CD4-positive, alpha-beta T cell treated with Interferon gamma for 1 hour (primary cell): ENCODE measurements at places on chromosomes 5 and 9.

DNA sequence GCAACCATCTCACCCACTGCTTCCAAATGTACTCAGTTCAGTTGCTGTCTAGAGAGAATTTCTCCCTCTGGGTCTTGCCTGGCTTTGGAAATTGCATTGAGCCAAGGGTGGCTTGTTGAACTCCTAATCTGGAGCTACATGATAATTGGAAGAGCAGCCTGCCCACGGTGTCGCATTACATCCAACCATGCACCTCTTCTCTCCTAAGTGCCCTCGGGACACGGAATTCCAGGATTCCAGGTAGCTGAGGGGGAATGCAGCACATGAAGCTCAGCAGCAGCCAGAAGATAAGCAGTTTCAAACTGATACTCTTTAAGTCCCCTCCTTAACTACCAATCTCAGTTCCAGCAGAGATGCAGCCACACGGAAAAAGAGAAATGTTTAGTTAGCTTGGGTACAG is 509.4 kb upstream of the KLF4 start:
- no peak for DNase-seq

DNA sequence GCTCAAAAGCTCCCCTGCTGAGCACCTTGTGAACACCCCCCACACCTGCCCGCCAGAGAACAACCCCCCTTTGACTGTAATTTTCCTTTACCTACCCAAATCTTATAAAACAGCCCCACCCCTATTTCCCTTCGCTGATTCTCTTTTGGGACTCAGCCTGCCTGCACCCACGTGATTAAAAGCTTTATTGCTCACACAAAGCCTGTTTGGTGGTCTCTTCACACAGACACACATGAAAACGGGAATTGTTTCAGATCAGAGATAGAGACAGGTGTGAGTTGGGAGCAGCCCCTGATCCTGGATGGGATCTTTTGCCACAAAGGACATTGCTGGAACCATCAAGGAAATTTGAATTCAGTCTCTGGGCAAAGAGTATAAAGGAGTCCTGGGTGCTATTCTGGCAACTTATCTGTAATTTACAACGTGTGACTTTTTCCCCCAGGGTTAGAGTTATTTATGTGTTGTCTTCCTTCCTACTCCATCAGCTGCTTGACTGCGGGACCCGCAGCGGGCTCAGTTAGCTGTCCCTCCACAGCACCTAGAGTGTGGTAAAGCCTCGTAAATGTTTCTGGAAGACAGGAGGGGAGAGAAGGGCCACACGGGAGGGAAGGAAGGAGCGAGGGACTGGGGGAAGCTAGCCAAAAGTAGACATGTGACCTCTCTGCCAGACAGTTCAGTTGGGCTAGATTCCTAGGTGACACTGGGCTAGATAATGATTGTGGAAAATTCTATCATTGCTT is 437.0 kb downstream of the ZNF608 start:
- DNase-seq: no peak

DNA sequence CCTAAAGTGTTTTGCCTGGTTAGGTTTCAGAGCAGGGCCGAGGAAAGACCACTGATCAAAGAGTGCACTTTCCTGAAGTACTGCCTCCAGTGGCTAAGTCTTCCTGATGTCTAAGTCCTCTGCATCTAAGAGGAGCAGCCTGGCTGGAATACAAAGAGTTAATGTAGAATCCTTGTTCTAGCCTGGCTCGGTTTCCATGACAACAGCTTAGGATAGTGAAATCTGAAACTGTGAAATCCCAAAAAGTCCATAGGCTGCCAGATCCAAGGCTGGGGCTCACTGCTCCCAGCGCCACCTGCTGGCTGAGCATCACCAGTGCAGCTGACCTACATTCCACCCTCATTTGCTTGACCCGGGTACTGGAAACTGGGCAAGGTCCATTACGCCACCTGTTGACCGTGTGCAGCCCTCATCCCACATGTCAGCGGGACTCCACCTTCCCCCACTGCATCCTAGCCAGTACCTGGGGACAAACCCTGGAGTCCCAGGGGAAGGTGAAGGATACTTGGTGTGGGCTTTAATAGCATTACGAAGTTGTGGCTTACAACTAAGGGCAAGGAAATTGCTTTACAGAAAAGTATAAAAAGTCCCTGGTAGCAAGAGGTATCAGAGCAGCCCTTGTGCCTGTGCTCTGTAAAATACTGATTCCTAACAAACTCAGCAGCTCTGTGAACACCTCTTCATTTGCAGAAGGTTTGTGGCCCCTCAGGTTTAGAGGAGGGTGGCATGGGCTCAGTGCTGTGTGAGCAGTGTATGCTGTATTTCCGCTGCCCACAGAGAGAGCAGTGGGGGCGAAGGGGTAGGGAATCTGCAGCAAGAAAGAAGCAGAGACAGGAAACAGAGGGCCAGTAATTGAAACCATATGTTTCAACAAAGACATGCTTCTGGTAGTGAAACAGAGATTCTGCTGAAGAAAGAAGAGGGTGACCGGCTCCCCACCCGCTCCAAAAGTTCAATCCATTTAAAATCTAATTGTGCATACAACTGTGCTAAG is 36.0 kb downstream of the PCDHGC5 start:
- peak; percentile 56 for DNase-seq

DNA sequence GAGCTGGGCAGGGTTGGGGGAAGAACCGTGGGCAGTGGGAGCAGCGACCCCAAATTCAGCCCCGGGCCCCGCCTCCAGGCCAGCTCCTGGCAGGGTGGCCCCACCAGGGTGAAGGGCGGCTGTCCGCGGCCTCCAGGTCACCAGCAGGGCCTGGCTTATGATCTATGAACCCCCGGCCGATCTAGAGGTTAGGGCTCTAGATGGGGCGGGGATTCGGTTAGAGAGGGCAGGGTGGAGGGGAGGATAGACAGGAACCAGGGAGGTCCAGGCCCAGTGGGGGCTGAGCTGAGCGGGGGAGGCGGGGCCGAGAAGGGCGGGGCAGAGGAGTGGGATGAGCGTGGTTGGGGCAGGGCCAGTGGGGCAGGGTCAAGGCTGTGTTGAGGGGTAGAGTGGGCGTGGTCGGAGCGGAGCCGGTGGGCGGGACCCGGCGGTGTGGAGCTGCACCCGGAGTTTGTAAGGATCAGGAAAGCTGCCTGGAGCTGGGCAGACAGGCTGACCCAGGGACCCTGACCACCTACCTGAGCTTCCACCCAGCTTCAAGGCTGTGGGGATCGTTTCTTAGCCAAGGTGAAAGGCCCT is 29.3 kb upstream of the OBP2B start:
- peak; percentile 77 for DNase-seq

- no peak for DNase-seq
Measured at GRCh38 chr5:59575648-59576445, 317.7 kb downstream of the PDE4D start.

GRCh38 chr5:102670224-102670836 is 84.8 kb upstream of the PAM start:
- no peak for DNase-seq

- DNase-seq: no peak
Measured at GRCh38 chr5:126437721-126438120, 14.5 kb downstream of the GRAMD2B start.

DNA sequence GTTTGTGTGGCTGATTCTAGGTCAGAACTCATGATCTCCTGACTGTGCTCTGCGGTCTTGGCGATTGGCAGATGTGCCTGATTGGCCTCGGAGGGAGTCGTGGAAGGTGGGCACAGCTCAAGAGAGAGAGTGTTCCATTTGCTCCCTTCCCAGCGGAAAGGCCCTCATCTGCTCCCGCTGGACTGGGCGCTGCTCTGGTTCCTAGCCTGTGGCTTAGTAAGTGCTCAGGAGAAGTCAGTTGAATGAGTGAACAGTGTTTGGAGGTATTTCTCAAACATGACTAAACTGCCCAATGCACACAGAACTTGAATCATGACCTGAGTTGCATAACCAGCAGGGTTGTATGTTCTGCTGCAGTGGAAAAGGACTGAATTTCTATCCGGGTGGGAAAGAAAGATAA is 120.2 kb upstream of the PITX1 start:
- no peak for DNase-seq

DNA sequence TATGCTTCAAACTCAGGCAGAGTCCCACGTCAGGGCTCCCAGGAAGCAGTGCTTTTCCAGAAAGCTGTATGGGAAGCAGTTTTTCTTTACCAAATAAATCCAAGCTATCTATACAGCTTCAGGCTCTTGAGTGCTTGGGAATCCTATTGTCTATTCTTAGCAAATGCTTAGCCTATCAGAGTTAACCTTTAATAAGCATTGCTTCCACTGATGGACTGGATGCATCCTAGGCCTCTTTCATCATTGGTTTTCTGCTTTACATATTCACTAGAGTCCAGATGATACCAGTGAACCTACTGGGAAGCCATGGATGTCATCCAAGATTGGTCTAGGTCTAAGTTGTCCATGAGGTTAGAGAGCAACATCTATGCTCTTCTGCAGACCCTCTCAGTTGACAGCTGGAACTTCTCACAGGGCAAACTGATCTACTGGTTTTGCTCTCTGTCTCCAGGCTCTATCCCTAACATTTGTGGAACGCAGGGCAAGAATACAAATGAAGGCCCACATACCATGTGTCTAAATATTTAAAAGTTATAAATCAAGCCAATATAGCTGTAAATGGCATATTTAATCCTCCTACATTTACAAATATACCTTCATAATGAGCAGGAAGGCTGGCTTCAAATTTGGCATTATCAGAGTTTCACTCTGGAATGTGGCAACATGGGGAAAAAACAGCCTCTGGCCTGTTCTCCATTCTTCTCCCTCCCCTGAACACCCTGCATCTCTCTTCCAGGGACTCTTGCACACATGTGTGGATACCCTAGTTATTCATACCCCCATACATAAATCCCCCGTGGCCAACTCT is 49.8 kb upstream of the PLPP1 start:
- no peak for DNase-seq

DNA sequence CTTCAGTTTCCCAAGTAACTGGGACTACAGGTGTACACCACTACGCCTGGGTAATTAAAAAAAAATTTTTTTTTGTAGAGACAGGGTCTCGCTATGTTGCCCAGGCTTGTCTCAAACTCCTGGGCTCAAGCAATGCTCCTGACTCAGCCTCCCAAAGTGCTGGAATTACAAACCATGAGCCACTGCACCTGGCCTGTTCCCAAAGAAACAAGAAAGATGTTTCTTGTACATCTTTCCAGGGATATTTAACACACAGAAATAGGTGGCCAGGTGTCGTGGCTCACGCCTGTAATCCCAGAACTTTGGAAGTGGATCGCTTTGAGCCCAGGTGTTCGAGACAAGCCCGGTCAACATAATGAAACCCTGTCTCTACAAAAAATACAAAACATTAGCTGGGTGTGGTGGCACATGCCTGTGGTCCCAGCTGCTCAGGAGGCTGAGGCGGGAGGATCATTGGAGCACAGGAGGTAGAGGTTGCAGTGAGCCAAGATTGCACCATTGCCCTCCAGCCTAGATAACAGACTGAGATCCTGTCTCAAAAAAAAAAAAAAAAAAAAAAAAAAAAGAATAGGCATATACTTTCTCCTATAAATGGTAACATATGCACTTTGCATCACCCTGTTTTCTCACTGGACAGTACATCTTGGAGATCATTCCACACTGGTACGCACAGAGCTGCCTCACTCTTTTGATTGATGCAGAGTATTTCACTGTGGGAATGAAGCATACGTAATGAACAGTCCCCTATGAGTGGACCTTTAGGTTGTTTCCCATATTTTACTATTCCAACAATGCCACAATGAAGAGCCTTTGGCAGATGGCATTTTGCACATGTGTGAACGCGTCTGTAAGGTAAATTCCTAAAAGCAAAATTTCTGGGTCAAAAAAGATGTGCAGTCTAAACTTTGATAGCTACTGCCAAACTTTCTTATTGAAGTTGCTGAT is 2.0 kb upstream of the GRHPR start:
- no peak for DNase-seq

DNA sequence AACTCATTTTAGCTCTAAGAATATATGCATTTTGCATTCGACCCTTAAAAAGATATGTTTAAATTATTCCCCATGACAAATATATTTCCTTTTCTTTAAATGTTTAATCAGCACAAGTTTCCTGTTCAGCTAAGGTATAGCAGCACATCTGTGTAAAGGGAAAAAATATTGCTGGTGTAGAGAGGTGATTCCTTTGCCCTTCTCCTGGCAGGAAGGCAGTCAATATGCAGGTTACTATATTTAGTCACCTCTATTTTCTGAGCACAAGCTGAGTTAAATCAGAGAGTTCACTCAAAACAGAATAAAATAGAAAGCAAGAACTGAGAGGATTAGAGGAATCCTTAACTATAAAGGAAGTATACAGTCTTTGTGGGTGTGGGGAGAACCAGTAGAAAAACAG is 274.4 kb upstream of the PCSK5 start:
- DNase-seq: no peak

GRCh38 chr5:160291467-160291866 is 20.9 kb downstream of the CCNJL start:
- no peak for DNase-seq

GRCh38 chr5:51271261-51271660 is 112.0 kb upstream of the ISL1 start:
- no peak for DNase-seq

GRCh38 chr5:161406880-161407279 is 139.6 kb downstream of the GABRB2 start:
- DNase-seq: no peak

DNA sequence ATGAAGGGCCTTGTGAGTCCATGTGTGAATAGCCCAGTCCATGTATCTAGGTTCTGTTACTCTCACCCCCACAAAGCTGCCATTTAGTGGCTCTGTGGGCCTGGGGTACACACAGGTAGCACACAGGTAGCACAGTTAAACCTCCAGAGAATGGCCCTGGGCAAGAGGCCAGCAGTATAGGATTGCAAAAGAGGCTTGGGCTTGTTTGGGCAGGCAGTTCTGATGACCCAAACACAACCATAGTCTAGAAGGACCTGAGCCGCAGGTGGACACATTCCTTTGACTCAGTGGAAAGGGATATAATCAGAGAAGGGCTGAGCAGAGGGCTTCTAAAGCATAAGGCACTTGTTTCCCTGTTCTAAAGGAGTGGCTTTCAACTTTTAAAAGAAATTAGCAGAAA is 326.8 kb upstream of the SGCD start:
- no peak for DNase-seq

- DNase-seq: no peak
Measured at GRCh38 chr5:92992073-92992472, 588.9 kb downstream of the NR2F1-AS1 start.

- no peak for DNase-seq
Measured at GRCh38 chr5:180646289-180646962, 3.0 kb downstream of the FLT4 start.

GRCh38 chr5:148202531-148203203 is at the start of gene SPINK6:
TSS of gene SPINK6 (plus strand) at chr5:148203042. CDS start at chr5:148203097, 55 bp downstream.
- DNase-seq: no peak

DNA sequence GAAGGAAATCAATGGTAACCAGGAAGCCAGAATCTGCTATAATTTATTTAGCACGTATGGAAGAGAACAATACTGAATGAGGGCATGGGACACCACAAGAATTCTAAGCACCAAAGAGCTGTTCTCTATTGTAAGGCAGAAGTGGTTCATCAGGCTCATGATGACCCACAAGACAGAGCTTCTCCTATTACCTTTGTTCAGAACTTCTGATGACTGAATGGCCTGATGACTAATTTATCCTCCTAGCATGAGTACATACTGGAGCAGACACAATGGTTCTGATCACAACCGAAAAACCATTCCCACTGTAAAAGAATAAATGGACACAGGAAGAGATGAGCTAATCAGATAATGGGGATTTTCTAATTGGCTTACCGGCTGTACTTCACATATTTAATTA is 329.8 kb upstream of the PDE4D start:
- no peak for DNase-seq
